ENCODE measurements at places on chromosomes 2 and 18. TPM values are rescaled to one million over a fixed set of nuclear protein-coding genes. Genes with fewer than 3 reads are reported as not detected.

TTR gene
- total RNA-seq, result not detected

EML6 gene
- 0.34 TPM for total RNA-seq

DNA sequence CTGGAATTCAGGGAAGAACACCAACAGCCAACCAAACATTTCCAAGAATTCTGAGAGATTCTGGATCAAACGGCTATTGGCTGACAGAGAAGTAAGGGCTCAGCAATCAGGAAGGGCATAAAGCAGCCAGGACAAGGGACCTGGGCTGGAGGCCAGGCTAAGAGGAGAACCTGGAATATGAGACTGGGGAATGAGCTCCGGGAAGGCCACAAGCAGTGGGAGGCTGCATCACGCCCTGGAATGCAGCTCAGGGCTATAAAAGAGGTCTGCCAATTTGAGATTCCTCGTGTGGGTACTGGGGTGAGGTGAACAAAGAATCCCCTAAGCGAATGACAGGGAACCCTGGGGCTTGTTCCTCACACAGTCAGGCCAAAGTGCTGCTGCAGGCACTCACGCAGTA lies 60.4 kb downstream of the ANO7 start:
- no peak for DNase-seq

DNA sequence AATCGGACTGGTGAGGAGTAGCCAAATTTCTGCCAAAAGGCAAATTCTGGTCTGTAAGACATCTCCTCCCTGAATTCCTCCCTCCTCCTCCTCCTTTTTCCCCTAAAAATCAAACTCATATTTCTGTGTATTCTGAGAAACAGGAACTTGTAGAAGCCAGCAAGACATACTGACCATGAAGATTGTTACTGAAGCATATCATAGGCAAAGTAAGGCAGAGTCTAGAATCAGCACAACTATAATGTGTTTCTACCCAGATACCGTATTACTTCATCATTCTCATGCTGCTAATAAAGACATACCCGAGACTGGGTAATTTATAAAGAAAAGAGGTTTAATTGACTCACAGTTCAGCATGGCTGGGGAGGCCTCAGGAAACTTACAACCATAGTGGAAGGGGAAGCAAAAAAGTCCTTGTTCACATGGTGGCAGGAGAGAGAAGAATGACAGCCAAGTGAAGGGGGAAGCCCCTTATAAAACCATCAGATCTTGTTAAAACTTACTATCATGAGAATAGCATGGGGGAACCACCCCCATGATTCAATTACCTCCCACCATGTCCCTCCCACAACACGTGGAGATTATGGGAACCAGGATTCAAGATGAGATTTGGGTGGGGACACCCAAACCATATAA lies 24.9 kb upstream of the EPC2 start:
- DNase-seq, result no peak

DNA sequence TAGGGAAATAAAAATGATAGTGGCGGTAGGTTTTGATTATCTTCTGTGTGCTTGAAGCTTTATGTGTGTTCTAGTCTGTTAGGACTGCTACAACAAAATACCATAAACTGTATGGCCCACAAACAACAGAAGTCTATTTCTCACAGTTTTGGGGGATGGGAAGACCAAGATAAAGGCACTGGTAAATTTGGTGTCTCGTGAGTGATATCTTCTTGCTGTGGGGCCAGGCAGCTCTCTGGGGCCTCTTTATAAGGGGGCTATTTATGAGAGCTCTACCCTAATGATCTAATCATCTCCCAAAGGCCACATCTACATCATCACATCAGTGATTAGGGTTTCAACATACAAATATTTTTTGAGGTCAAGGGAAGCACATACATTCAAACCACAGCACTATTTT lies 86.8 kb upstream of the SPHKAP start:
- DNase-seq, result no peak

GRCh38 chr2:171723716-171724683 lies 36.7 kb downstream of the DYNC1I2 start:
- peak; percentile 25 for DNase-seq

DNA sequence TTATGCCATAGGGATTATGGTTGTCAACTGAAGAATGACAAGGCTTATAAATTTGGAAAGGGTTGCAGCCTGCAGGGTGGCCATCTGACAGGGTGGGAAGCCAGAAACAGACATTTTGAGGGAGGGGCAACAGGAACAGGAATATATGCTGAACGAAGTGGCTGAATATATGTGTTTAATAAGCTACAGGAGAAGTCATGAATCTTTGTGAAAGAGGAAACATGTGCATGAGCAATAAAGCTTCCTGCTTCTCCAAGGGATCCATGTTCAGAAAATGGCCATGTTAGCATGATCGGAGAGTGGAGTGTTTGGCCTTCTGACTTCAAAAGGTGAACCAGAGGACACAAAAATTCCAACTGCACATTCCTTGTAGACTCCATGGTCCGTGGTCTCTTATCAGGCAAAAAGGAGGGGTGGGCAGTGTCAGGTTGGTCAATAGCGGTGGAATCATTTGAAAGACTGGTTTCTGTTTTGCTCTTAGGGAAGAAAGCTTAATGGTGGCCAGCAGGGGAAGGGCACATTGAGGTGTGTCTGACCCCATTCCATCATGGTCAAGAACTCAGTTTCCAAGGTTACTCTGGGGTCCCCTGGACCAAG lies 144.1 kb downstream of the SOCS6 start:
- DNase-seq, result no peak

DNA sequence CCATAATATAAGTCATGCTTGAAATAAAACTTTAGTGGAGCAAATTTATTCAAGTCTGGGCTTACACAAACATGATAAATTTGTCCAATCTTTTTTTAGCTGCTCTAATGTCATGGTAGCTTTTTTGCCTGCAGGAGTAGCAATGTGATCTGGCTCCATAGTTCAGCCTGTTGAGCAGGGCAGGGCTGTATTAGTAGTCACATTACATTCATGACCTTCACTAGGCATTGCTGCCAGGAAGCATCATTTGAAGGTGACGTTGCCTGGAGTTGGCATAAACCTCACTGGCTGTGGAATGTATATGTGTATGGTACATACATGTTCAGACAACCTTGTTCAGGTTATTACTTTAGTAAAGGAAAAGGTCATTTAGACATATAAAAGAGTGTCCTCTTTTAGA lies 76.6 kb downstream of the CCDC85A start:
- no peak for DNase-seq

- no peak for DNase-seq
Measured at GRCh38 chr2:239657236-239657635, 256.4 kb upstream of the HDAC4 start.

Measured in LHCN-M2 (cell line).